ENCODE measurements at places on chromosomes 4 and X. TPM values are rescaled to one million over a fixed set of nuclear protein-coding genes. Genes with fewer than 3 reads are reported as not detected.

- DNase-seq, result no peak
Observed at GRCh38 chr4:91497892-91498291, 805.9 kb upstream of the GRID2 start.

- DNase-seq, result no peak
Observed at GRCh38 chrX:93598076-93598475, 75.3 kb downstream of the NAP1L3 start.

DNA sequence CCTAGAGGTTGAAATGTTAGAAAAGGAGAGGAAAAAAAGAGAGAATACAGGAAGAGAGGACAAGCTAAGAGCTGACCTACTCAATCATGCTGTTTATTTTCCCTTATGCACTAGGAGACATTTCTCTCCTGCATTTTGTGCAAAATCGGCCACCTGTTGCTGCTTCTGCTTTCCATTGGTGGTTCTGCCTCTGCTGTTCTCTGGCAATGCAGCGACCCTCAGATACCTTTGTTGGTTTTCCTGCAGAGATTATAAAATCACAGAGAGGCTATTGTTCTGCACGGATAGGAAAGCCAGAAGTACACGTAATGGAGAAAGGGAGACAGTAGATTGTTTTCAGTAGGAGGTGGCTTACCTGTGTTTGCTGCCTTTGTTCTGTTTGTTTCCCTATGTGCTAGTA, 108.9 kb downstream of the UNC5C start:
- DNase-seq, result no peak

DNA sequence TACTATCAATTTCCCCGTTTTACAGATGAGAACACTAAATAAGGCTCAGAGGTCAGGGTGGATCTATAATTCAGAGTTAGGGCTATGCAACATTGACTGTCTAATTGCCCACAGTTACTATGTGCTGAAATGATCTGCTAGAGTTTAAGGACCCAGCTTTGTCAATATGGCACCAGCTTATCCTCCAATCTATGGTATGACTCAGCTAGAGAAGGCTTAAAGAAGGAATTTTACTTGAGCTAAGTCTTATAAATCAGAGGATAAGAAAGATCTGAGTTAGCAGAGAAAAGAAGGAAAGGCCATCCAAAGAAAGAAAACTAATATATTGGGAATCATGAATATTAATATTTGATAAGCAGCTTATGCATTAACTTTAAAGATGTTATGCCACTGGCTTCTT, 78.1 kb downstream of the ASB9 start:
- no peak for DNase-seq

DNA sequence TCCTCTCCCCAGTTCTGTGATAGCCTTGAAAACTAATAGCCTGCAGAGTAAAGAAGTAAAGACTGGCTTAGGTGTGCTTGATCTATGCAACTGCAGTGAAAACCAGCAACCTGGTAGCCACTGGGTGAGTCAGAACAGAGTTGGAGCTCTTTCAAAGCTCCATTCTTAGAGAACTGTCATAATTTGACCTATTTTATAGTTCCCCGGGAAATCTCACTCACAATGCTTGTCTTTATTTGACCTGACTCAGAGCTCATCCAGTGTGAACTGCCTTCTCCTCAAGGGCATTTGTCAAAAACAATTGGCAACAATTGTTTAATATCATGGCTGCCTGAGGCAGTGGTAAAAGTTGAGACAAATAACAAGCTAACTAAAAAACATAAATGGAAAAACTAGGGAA, 213.0 kb upstream of the NHS start:
- DNase-seq, result no peak

- no peak for DNase-seq
Observed at GRCh38 chr4:66489370-66489769, 819.1 kb upstream of the EPHA5 start.

DNA sequence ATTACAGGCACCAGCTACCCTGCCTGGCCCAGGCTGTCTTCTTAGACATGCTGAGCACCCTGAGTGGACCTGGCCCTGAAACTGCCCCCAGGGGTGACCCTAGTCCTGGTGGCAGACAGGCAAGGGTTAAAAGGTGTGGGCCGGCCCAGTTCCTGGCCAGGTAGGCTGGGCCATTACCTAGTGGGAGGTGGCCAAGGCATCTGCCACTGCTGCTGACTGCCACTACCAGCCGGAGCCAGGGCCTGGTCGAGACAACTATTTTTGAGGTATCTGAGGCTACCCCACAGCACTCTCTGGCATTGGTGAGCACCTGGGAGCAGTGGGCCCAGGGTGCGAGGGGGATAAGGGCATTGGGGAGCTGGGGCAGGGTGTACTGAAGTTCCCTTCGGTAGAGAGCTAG, at the start of gene CCDC120:
Gene CCDC120 (plus strand): TSS at position 206 of the 400 bp plus-strand sequence. CDS start 3,043 bp downstream, outside the sequence.
- no peak for DNase-seq

DNA sequence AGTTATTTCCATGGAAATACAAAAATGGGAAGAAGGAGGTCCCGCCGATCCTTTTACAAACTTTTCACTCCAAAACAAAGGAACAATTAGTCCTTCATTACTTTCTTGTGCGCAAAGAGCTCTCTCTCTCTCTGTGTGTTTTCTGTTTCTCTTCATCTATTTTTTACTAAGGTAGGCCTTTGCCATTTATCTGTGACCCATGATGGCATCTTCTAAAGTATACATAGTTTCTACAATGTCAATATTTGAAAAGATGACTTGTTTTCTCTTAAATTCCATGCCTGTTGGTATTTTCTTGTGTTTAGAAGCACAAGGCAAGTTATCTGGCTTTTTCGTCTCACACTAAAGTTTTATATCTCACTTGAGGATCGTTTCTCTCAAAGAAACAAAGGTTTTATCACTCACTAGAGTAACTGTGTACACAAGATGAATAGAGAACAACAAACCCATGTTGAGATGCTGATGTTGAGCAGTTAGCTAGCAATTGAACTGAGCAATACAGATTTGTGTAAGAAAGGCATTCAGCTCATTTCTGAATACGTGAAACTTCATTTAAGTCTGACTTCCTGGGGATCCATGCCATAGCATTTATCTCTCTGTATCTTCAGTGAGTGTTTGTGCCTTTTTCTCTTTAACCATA, 250.3 kb downstream of the GBA3 start:
- no peak for DNase-seq

- no peak for DNase-seq
Observed at GRCh38 chr4:98749206-98749605, 90.8 kb upstream of the TSPAN5 start.

GRCh38 chr4:138439143-138439581, 197.0 kb upstream of the SLC7A11 start:
- DNase-seq, result no peak

DNA sequence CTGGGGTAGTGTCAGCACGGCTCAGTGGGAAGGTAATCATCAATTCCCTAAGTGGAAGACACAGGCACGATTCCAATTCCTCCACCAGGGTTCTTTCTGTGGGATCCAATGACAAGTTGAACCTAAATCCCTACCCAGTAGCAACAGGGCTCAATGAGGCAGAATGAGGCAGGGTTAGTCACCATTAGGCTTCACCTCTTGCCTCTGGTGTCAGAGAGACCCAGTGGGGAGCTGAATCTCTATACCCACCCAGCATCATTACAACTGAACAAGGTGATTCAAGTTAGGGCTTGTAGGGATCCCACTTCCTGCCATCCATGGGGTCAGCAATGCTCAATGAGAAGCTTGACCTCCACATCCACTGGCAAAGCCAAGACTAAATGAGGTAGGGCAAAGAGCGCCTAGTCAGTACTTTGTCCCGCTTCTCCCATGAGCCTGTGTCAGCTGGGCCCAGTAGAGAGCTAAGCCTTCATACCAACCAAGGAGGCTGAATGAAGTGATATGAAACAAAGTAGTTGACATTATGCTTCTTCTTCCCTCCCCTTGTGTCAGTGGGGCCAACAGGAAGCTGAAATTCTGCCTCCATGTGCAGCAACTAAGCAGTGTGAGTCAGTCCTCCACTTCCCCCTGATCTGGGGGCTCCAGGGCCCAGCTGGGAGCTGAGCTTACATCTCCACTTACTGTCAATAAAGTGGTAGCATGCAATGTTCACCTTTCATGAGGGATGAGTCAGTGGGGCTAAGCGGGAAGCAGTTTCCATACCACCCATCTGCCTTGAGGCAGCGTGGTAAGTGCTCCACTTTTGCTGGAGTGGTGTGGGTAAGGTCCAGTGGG, 36.4 kb upstream of the RBM41 start:
- DNase-seq, result no peak

DNA sequence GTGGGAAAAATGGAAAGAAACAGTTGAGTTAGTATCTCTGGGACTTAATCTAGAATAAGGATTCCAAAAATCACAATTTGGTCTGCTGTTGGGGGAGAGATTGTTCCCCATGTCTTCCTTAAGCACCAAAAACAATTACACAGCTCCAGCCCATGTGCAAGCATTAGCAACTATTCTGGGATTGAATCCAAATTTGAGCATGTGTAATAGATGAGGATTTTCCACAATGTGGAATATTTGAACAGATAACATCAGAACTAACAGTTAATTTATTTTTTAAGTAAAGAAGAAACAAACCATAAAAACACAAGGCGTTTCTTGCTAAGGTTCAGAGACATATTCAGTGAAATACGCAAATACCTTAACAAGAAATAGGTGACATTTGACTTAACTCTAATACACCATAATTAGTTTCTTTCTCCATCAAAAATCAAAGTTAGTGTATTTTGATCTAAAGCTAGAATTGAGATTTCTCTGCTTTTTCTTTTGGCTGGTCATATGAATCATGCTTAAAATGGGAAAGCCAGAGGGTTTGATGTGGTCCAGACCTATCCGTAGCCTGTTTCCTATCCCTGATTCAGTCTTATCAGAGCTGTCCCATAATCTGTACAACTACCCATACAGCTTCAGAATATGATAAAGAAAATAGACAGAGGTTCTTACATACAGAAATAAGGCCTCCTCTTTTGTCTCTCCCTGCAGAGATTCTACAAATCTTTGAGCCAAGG, 413.4 kb downstream of the PACRGL start:
- no peak for DNase-seq

RLIM gene
- polyA plus RNA-seq, result 35.9 TPM

TBX22 gene
- 3.0 TPM for polyA plus RNA-seq

CENPVL1 gene
- 0.23 TPM for polyA plus RNA-seq

FAM47A gene
- polyA plus RNA-seq, result not detected

AREG gene
- 0.29 TPM for polyA plus RNA-seq

SLC7A11 gene
- 1.9 TPM for polyA plus RNA-seq
